ENCODE measurements at places on chromosomes 5 and 9. TPM values are rescaled to one million over a fixed set of nuclear protein-coding genes. Genes with fewer than 3 reads are reported as not detected.

Gene CCL21
- 214 TPM for total RNA-seq

Gene SLC2A6
- 1.4 TPM for total RNA-seq

Gene CLTB
- 157 TPM for total RNA-seq

Gene ST8SIA4
- total RNA-seq = 2.0 TPM

DNA sequence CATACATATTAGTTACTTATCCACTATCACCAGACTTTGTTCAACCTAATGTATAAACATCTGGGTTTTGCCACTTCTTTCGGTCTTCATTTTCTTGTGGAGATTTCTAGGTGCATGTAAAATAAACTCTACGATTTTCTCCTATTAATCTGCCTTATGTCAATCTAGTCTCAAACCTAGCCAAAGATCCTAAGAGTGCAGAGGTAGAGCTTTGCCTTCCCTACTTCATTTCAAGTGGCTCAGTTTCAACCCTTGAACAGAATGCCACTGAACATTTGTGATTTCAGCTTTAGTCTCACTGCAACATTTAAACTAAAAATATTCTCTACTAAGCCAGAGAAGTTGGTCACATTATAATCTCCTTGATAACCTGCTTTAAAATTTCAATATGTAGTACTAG is 94.0 kb downstream of the EDIL3 start:
- no peak for DNase-seq

DNA sequence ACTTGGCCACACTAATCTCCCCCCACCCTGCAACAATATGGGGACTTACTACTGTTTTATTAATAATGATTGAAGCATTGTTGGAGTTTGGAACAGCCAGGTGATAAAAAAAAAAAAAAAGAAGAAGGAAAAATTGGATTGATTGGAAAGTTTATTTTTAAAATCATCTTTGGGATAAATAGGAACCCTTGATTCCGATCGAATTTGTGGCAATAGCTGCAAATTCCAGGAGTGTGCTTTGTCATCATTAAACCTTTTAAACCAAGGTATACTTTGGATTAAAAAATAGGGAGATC is 907 bp upstream of the NR2F1 start:
- no peak for DNase-seq

GRCh38 chr5:23139338-23140171 is 286.4 kb upstream of the CDH12 start:
- DNase-seq = no peak

Gene RNF180
- 27.1 TPM for total RNA-seq

DNA sequence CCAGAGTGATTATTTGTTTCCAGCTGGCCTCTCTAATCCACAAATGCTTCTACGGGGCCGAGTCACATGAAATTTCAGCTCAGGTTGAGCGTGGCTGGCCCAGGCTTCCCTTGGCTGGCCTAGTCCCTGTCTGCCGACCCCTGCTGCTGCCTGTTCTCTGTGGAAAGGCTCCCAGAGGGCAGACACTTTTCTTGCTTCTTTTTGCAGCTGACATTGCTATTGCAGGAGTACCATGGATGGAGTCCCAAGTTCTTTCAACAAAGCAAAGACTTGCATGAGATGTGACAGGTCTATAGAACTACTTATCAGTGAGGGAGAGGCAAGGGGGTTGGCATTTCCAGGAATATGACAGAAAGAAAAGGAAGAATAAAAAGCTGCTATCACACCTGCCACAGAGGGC is 287.4 kb upstream of the ARRDC3 start:
- DNase-seq = no peak

- DNase-seq = no peak
Measured at GRCh38 chr5:150213530-150213929, 23.7 kb downstream of the SLC6A7 start.

Gene LHX6
- total RNA-seq = 4.7 TPM

Gene PCDHGA8
- 5.4 TPM for total RNA-seq

DNA sequence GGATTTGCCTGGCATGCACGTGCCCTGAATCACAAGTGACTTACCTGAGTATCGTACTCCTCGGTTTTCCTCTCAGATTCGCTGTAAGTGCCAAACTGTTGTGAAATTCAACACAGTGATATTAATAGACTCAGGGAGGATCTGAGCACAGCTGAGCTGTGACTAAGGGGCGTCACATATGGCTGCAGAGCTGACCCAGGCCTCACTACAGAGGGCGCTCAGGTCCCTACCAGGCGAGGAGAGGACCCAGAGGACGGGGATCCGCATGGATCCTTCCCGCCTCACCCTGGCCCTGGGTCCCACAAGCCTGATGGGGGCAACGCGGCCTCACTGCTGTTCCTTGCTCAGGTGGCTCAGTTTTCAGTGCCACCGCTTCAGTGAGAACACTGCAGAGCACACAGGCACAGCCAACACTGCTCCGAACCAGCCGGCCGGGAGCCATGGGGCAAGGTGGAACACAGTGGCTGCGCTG is 20.1 kb downstream of the CLPTM1L start:
- peak; percentile 24 for DNase-seq

Gene ARRDC1
- total RNA-seq = 26.3 TPM

GRCh38 chr9:25716220-25716872 is 38.1 kb upstream of the TUSC1 start:
- DNase-seq = no peak

- DNase-seq = no peak
Measured at GRCh38 chr5:120251898-120252297, 212.2 kb upstream of the PRR16 start.

DNA sequence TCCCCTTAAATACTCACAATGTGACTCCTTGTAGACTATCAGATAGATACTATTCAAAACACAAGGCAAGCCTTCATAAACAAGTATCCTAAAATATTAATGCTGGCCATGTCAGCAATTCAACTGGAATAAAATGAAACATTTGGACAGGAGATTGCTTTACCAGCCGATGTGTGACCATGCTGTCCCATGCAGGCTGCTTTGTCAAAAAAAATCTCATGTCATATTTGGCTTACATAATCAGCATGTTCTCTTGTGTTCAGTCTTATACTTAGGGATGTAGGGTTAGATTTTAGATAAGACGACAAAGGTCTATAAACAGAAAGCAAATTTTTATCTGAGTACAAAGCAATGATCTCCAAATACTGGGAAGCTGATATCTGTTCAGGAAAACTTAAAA is 108.5 kb downstream of the NR6A1 start:
- no peak for DNase-seq

- DNase-seq = no peak
Measured at GRCh38 chr9:89668216-89668865, 63.5 kb downstream of the GADD45G start.

GRCh38 chr9:19641046-19641445 is 147.8 kb downstream of the SLC24A2 start:
- DNase-seq = no peak

- DNase-seq = no peak
Measured at GRCh38 chr9:81979196-81979595, 9.4 kb upstream of the SPATA31D1 start.

Gene CD72
- 0.95 TPM for total RNA-seq

DNA sequence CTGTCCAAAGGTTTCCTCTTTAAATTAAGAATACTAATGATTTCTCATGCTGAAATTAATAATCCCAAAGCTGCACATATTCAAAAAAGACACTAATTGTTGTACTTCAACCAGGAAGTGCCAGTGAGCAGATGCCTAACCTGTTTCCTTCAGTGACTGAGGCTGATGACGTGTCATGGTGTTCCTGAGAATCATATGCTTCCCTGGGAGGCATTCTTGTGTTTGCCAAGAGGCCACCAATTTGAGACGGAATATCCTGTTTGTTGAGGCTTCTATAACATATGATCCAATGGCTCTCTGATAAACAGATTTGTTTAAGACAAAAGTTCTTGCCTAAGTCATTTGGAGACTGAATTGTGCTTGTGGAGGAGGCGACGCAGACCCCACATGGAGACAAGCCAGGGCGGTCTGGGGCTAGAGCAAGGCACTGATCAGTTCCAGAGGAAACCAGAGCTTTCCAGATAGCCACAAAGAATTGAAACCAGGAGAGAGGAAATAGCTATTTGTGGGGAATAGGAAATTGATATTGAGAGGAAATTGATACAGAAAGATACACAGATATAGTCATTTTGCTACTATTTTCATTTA is 66.4 kb upstream of the ZNF608 start:
- DNase-seq = no peak

DNA sequence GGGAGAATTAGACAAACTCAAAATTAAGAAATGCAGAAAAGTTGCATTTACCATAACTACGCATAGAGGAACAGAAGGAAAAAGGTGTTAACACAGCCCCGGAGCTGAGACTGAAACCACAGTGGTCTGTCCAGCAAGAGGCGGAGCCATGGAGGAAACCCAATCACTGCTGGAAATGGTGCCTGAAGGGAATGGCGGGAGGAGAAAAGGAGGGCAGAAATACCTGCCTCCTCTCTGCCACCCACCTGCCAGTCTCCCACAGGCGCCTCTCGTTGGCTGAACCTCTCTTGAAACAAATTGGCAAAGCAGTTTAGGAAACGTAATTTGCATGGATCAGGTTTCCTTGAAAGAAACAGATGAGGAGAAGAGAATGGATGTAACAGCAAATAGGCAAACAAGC is 9.7 kb upstream of the PRKACG start:
- DNase-seq = no peak

- DNase-seq = peak; percentile 90
Measured at GRCh38 chr9:128191406-128192046, at the start of gene CIZ1. Gene CIZ1 (minus strand): TSS chr9:128191572. CDS start chr9:128190857, 715 bp downstream.

DNA sequence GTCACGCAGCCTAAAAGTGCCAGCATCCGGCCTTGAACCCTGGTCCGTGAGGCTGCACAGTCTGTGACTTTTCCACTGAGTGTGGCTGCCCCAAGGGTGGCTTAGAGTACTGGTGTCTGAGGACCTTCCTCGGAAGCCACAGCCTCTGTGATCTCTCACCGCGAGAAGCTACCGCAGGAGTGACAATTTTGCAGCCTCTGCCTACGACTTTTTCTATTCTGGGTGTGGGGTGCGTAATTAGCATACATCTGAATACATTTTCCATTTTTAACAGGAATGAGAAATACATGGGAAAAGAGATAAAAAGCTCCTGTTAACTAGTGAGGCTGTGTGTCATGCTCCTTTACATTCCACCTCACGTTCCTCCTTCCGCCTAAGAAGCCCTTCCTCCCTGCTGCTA is 48.3 kb upstream of the HRH2 start:
- DNase-seq = no peak

DNA sequence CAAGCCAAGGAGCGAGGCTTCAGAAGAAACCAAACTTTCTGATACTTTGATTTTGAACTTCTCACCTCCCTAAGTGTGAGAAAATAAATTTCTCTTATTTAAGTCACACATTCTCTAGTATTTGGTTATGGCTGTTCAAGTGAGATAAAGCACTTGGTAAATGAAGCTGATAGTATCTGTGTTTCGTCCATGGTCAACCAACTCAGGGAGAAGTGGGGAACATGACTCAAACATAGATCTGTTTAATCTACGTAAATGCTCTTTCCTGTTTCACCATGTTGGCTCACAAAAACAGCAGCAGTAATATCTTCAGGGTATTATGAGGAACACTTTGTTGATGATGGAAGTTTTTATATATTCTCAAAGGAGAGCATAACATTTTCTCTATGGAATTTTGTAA is 2167.2 kb upstream of the C9orf72 start:
- DNase-seq = no peak

Data from sigmoid colon (tissue), 7 donors.